ENCODE measurements at places on chromosomes 3 and 15.

GRCh38 chr3:67325231-67325630, 327.1 kb downstream of the KBTBD8 start:
- no peak for DNase-seq

GRCh38 chr3:160135851-160136250, 89.4 kb upstream of the C3orf80 start:
- no peak for DNase-seq

DNA sequence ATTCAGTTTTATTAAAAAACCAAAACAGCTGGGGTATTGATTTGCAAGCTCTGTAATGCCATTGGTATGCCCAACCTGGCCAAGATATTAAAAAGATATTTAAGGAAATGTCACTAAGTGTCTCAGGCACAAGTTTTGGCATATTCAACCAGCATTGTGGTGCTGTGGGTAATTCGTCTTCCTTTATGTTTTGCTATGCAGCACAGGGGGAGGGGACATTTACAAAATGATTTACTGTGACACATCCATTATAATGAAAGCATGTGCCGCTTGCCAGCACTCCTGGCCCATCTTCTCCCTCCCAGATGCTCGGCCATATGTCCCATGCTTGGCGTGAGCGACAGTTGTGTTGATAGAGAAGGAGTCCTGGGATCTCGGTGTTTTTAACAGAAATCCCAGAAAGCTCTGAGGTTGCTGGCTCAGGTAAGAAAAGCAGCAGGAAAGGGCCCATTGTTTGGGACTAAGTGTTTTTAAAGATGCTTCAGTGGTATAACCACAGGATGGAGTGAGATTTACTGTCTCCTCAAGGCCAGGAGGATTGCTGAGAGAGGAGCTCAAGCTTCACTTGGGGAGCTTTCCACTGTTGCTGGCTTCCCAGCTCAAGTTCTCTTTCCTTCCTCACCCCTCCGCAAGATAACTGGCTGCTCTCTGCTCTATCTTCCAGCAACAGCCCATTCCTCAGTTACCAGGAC, 158.2 kb upstream of the TSC22D2 start:
- DNase-seq, result no peak

- no peak for DNase-seq
Observed at GRCh38 chr3:108951820-108952501, 1.7 kb downstream of the GUCA1C start.

GRCh38 chr3:125433611-125434041, 58.5 kb upstream of the ZNF148 start:
- DNase-seq, result no peak

GRCh38 chr15:70267879-70268278, 170.2 kb upstream of the TLE3 start:
- DNase-seq, result no peak

- DNase-seq, result peak; percentile 6
Observed at GRCh38 chr3:48241796-48242455, 1.0 kb downstream of the ZNF589 start.

DNA sequence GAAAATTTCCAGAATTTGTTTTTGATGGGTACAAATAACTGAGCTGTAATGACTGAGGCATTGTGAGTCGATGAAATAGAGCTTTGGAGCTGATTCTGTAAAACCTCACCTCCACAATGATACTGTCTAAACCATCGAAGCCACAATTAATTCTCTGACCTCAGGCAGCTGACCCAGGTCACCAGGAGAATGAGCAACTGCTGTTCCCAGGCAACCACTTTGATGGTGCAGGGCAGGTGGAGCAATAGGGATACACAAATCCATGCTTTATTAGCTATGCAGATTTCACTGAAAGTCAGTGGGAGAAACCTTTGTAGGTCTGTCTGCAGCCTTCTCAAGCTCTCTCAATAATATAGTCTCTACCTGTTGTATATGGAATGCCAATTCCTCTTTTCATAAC, 204.4 kb downstream of the RYR3 start:
- DNase-seq, result no peak

- no peak for DNase-seq
Observed at GRCh38 chr3:16205156-16205870, 30.8 kb downstream of the GALNT15 start.

GRCh38 chr3:177459401-177459800, 262.1 kb upstream of the TBL1XR1 start:
- no peak for DNase-seq

DNA sequence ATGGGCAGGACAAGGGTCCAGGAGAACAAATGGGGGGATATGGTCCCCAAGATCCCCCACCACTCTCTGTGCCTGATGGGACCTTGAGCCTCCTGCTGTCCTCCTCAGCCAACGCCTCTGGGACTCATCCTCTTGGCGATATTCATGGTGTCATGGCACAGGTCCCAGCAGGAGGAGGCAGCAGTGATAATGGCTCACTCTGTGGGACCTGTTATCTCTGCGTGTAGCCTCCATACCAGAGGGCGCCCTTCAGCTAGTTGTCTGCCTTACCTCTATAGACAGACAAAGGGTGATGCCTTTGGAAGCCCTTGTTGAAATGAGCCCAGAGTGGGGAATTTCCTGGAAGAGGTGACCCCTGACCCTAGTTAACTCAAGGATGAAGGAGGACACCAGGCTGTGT, 7.4 kb downstream of the ZBTB47 start:
- no peak for DNase-seq

GRCh38 chr15:70257573-70258248, 160.0 kb upstream of the TLE3 start:
- no peak for DNase-seq

DNA sequence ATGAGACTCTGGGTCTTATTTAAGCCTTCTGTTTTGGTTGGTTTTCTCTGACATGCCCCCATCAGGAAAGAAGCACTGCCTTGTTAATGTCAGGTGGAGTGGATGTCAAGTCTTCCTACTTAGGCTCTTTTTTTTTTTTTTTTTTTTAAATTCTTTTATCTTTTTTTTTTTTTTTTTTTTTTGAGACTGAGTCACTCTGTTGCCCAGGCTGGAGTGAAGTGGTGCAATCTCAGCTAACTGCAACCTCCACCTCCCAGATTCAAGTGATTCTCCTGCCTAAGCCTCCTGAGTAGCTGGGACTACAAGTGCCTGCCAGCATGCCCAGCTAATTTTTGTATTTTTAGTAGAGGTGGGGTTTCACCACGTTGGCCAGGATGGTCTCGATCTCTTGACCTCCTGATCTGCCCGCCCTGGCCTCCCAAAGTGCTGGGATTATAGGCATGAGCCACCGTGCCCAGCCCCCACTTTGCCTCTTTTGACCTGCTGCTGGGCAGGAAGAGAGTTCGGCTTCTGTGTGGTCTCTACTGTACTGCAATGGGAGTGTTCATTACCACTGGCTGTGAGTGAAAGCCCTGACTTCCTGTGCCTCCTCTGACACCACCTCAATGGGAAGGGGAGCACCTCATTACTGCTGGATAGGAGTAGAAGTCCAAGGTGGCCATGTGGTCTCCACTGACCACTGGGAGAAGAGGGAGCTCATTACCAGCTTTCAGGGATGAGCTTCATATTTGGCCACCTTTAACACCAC, 10.9 kb downstream of the CTDSPL start:
- no peak for DNase-seq

GRCh38 chr15:31776039-31776438, 254.3 kb upstream of the CHRNA7 start:
- no peak for DNase-seq

GRCh38 chr3:48248095-48248850, 7.4 kb downstream of the ZNF589 start:
- no peak for DNase-seq

- no peak for DNase-seq
Observed at GRCh38 chr15:62573876-62574275, 408.8 kb upstream of the C2CD4B start.

DNA sequence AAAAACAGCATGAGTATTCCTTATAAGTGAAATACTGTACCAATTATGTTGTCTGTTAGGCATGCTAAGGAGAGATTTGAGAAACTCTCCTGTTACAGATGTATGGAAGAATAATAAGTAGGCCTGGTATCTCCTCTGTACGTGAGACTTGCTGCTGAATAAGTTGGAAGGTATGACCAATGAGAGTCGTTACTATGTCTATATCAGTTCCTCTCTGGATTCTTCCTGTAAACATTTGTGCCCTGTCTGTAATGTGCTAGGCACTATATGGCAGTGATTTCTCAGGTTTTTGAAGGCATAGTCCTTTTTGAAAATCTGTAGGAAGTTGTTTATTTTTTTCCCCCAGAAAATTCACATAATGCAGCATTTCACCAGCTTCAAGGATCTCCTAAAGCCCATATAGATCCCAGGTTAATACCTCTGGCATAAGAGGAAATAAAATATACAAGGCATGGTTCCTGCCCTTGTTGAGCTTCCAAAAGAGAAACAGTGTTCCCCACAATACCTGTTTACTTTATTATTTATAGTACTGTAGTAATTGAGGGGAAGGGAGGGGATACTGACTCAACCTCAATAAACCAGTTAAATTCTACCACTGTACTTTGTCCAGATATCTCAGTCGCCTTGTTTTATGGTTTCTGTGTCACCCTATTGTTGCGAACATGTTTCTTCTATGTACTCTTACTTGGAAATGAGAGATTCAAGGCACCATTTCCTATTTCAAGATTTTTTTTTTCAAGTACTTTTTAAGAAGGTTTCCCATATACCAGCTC, 28.6 kb downstream of the MAP2K5 start:
- DNase-seq, result no peak

- DNase-seq, result no peak
Observed at GRCh38 chr3:4060064-4060463, 243.1 kb upstream of the SETMAR start.

DNA sequence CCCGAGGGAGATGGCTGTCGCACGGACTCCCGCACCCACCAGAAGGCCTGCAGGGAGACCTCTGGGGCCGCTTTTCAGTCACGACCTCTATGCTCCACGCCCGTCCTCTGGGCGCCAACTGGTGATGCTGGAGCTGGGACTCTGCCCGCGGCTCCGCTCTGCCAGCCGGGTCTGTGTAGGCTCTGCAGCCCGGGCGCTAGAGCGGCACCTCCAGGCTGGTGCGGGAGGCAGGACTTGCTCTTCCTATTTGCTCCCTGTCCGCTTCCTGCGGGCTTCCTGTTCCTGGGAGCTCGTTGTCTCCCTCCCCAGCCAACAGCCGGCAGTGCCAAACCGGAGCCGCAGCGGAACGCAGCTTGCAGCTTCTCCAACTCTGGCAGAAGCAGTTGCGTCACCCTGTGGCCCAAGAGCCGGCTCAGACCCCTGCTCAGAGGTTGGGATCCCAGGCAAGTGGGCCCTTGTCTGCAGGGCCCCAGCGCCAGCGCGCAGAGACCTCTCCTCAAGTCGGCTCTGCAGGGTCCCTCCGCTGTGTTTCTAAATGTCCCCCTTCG, 285.9 kb downstream of the XXYLT1 start:
- DNase-seq, result no peak

- DNase-seq, result no peak
Observed at GRCh38 chr3:127011270-127011992, 28.5 kb downstream of the PLXNA1 start.

GRCh38 chr3:128066676-128067075, 14.4 kb downstream of the SEC61A1 start:
- no peak for DNase-seq

DNA sequence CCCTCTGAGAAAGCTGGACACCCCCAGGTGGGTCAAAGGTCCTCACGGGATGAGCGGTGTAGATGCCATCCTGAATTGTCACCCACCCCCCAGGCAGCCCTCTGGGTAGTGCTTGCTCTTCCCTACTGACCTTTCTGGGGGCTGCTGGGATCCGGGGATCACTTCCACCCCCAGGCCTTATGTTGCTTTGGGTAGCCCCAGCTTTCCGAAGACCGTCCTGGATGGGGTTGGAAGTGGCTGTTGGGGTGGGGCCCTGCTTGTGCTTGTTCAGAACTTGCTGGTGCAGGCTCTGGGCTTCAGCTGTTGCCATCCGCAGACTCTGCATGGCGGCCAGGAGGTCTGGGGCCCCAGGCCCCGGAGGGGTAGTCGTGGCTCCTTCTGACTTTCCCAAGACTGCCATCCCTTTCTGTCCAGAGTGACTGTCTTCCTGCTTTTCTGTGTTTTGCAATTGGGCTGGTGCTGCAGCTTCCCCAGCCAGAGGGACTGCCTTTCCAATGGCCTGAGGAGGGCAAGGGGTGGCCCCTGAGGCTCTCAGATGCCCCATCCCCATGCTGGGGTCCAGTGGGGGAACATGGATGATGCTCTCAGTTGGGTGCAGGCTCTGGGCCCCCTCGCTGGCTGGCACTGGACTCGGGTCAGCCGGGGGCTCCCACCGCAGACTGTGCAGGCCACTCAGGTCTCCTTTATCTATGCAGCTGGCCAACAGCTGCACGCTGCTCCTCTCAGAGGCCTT, 6.3 kb downstream of the XIRP1 start:
- no peak for DNase-seq

DNA sequence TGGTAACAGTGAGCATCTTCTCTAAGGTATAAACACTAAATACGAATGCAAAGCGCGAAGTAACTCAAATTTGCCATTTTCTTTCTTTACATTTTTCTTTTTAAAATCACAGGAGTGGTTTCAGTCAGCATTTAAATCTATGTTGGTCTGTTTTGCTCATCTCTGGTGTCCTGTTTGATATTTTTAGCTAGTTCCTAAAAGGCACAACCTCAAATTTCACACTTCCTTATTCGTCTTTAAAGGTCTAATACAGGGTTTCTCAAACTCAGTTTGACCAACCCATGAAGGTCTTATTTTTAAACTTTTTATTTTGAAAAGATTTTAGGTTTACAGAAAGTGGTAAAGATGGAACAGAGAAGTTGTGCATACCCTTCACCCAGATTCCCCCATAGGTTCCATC, 201.1 kb downstream of the MAGI1 start:
- no peak for DNase-seq

GRCh38 chr3:132966374-132966773, 71.8 kb upstream of the TMEM108 start:
- DNase-seq, result no peak

DNA sequence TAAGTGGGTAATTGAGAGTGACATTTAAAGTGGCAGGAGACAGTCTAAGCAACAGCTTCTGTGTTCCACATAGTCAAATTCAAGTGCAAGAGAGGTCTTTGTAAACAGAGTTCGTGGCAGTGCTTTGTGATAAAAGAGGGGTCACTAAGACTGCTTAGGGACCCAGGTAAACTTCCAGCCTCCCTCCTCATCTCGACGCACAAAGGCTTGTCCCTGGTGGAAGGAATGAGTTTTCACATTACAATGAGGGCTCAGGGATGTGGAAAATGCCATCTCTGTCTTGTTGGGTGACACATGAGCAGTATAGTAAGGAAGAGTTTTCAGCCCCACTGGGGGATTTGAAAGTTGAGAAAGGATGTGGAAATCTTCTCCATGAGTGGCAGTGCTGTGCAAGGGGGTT, 7.3 kb downstream of the GMNC start:
- no peak for DNase-seq

GRCh38 chr3:70393881-70394612, 81.6 kb upstream of the MDFIC2 start:
- no peak for DNase-seq

DNA sequence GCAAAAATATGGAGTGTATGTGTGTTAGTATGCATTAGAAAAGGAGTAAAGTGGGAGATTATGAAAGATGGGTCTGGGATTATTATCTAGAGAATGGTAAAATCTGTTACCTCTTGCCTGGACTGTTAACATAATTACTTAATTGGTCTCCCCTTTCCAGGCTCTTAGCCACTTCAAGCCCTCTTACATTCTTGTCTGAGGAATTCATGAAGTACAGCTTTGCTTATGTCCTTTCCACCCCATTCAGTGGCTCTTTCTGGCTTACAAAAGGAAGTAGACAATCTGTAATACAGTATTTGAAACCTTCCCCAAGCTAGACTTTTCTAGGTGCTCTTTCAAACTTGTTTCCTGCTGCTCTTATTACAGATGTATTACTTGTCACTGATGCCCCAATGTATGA, 129.8 kb downstream of the MBNL1 start:
- DNase-seq, result no peak

- no peak for DNase-seq
Observed at GRCh38 chr15:79523266-79523665, 91.1 kb downstream of the MINAR1 start.

GRCh38 chr15:26773067-26773877, 406 bp upstream of the GABRB3 start:
- DNase-seq, result no peak

All from activated CD4-positive, alpha-beta T cell treated with anti-CD3 and anti-CD28 coated beads for 24 hours (primary cell).